ENCODE measurements at places on chromosomes 7 and 10.

DNA sequence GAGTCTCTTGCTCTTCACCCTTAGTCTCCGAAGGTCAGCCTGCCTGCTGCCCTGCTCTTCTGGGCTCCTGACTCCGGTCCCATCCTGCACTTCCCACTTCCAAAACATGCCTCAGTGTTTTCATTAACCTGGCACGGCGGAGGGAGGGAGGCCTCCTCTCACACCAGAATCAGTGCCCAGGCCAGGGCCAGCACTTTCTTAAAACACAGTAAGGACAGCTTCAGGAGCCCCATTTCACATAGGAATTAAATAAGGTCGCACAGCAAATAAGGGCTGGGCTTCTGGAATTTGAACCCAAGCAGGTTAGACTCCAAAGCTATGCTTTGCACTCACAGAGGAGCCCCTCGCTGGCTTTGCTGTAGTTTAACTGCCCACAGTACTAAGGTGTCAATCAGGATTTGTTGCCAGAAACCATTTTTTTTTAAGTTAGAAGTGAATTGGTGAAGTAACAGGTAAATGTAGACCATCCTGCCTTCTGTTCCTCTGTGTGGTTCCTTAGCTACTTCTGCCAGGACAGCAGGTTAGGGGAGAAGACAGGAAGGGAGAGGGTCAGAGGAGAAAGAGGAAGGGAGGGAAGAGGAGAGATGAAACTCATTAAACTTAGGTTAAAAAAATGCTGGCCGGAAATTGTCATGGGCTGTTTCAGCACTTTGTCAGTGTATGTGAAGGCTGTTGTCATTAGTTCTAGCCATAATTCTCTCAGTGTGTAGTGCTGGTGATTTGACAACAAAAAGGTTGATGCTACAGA lies 1.1 kb downstream of the RASSF4 start:
- DNase-seq: no peak

GRCh38 chr10:27625452-27626211 lies 120.0 kb downstream of the MKX start:
- DNase-seq: no peak

GRCh38 chr7:95669513-95669912 lies 73.2 kb upstream of the PDK4 start:
- DNase-seq: no peak

- DNase-seq: no peak
Measured at GRCh38 chr10:18196806-18197550, 56.8 kb downstream of the CACNB2 start.

DNA sequence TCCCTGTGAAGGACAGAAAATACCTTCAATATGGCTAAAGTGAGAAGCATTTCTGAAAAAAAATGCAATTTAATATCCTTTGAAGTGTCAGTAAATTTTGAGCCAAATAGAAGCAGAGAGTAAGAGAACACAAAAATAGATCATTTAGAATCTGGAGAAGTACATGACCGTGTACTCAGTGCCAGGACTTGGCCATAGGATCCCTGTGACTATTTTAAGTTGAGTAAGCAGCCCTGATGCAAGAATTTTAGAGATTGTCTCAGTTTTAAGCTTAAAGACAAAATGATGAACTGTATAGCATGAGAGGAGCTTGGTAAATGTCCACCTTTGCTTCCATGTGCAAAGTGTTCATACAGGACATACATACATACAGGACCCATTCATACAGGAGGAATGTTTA lies 2.5 kb downstream of the PTER start:
- DNase-seq: no peak

DNA sequence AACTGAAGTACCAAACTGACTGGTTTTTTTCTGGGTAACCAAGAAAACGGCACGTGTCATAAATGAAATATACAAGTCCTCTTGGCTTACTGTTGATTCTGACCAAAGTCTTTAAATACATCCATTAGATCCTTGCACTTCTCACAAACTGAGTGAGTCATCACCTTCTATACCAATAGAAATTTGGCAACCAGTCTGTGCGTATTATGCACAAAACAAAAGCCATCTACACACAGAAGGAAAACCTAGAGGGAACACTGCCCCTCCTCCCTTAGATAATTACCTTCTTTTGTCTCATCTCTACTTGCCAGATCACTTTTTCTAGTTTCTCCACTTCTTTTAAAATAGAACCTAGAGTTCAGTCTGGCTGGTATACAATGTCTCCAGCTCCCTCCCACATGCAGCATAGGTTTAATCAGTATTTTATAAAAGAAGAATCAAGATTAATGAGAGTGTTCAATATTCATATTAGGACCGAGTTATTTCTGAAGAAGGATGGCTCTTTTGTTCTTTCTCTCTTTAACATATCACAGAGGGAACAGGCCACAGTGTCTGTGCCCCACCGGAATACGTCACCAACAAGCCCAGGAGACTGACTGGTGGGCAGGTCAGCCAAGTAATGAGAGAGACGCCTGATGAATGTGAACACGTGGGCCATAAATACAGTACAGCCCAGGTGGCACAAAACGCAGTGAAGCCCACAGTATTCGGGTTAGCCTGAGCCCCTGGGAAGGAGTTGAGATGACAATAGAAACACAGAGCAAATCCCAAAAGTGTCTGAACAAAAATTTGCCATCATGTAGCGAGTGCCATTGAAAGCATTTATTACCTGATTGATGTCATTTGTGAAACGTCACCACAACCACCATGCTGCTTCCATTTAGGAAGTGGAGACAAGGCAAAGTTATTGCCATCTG lies 91.3 kb downstream of the KIAA1549 start:
- no peak for DNase-seq

DNA sequence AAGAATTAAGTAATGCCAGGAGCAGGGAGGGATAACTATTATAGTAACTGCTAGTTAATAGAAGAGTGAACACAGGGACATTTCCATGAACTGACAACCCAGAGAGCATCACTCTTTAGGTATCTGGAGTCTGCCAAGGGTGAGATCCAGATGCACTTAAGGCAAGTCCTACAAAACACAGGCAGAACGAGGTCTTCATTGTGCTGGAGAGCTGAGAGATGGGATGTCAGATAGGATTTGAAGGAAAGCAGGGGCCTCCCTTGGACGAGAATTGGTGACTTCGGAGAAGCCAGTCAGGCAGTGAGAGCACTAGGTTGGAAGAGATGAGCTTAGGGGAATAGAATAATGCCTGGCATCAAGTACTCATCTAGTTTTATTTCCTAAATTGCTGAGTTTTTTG lies 684.5 kb downstream of the GATA3 start:
- no peak for DNase-seq

All from stimulated activated naive CD8-positive, alpha-beta T cell treated with anti-CD3 and anti-CD28 coated beads, Interleukin-15, Interleukin-2, amounts not matched to agents 100 U/mL and 50 U/mL, for 24 hours (primary cell).